Breast epithelium (tissue), 4 donors: ENCODE measurements at places on chromosomes 12 and 14.

DNA sequence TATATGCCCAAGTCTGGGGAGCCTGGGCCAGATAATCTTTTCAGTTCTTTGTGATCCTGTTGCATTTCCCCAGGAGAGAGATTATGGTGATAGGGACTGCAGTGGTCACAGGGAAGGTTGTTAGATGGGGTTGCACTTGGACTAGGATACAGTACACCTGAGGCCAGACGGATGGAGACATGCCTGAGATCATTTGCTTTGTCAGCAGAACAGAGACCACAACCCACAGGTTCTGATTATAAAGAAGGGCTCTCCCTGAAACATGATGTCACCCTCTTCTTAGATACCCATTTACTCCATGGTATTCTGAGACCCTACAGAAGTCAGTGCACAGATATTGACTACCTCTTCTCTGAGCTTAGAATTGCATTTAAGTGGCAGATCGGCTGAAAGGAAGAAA, 200.9 kb upstream of the IGF1 start:
- no peak for DNase-seq

DNA sequence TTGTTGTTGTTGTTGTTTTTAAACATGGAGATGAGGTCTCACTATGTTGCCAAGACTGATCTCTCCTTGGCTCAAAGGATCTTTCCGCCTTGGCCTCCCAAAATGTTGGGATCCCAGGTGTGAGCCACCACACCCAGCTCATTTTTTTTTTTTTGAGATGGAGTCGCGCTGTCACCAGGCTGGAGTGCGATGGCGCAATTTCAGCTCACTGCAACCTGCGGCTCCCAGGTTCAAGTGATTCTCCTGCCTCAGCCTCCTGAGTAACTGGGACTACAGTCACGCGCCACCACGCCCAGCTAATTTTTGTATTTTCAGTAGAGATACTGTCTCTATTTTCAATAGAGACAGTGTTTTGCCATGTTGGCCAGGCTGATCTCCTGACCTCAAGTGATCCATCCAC, 4.9 kb upstream of the CLIP1 start:
- DNase-seq: no peak

DNA sequence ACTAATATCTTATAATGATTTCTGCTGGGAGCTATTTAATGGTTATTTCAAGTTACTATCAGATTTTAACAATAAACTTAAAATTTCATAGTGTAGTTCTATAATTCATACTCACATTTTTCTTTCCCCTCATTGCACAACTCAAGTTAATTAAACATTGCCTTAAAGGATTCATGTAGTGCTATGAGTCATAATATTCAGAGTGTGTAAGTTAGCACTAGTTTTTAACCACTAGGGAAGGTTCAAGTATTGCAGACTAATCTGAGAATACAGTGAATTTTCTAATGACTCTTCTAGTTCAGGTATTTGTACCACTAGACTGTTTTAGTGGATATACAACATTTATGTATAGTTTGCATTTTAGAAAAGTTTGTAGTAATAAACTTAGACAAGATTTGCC, 49.9 kb downstream of the FOXA1 start:
- DNase-seq: no peak

DNA sequence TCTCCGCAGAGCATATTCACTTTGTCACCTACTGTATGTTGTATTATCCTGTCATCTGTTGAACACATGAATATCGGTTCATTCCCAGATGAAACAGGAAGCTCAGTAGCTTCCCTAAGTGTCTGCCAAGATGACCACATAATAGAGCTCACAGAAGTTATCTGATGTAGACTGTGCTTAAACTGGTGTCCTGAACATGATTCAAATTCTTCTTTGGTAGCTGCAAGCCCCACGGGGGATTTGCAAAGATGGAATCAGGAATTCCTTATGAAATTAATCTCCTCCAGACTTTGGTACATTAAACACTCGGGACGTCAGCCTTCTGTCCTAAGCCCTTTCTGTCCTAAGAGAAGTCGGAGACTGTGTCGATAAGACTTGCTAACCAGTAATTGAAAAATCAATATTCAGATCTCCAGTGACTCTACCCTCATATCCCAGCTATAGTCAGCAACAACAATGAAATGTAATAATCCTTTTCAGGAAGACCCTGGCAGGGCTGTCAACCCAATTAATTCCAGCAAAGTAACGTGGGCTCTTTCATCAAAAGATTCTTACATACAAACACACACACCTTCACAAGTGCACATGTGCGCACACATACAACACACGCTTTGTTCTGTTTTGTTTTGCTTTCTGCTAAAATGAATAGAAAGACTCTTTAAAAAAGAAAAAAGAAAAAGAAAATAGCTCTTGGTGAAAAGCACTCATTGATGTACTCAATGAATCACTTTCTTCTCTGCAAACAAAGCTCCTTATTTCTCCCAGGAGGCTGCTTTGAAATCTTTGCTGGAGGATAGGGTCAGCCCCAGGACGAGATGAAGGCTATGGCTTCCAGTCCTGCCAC, 127.2 kb downstream of the RIMBP2 start:
- no peak for DNase-seq

DNA sequence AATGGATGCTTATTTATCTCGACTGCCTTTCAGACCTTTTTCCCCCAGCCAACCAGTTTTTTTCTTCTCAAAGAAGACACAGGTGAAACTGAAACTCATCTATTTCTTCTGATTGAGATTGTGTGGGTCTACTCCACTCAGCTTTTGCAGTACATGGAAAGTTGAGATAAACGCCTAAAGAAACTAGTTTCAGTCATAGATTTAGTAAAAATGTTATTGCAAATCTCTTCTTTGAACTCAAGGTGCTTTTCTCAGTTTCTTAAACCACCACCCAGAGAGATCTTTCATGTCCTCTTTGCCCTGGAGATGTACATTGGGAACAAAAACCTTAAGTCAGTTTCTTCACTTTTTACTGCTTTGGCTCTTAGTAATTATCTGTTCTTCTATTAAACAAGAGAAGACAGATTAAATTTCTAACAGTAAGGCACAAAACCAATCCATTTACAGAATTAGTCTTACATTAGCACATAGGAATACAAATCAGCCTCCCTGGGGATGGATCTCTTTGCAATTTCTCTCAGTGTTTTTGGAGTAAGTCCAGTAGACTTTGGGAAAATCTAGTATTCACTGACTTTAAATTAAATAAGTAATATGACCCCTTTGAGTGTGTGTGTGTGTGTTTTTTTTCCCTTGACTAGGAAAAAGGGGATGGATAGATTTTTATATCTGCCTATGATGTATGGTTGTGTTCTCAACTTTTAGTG, 11.6 kb downstream of the FBXW8 start:
- DNase-seq: no peak

- DNase-seq: no peak
Observed at GRCh38 chr14:49121246-49121645, 464.9 kb downstream of the RPS29 start.

DNA sequence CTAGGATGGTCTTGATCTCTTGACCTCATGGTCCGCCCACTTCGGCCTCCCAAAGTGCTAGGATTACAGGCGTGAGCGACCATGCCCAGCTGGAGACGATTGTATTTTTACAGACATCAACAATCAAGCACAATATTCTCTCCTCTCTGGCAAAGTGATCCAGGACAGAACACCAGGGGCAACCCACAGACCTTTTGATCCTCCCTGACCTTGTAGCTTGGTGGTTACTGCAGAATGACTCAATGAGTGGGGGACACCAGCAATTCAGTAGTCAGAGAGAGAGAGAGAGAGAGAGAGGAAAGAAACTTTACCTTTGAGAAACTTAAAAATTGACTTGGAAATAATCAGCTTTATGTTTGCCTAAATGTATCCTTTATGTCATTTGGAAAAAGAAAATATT, 51.2 kb downstream of the DRAM1 start:
- DNase-seq: no peak

- DNase-seq: no peak
Observed at GRCh38 chr14:59630288-59630963, 53.8 kb upstream of the CCDC175 start.
